Mesothelial cell of epicardium (in vitro differentiated cells): ENCODE measurements at places on chromosomes 4 and X. TPM values are rescaled to one million over a fixed set of nuclear protein-coding genes. Genes with fewer than 3 reads are reported as not detected.
A peak's percentile ranks its signal among the peaks of the same experiment; 100 is the strongest.

GRCh38 chrX:15292861-15293260 lies 22.6 kb downstream of the ASB11 start:
- no peak overlapping the region for H3K4me3 ChIP-seq
- no peak for DNase-seq
- no peaks in the 10 kb centered on the region for H3K36me3 ChIP-seq

DNA sequence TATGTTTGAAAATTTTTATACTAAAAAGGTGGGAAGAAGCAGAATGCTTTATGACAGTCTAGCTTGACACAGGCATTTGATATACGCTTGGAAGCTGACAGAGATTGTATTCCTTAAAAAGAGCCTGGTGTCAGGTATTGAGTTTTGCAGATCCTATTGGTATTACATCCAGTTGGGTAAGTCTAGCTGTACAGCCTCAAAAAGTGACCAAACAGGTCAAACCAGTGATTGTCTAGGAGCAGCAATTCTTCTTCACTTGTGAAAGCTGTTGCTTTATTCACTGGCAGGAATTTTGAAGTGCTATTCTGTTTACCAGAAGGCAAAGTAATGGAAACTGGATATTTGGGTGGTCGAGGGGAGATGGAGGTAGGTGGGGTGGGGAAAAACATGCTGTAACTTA lies 77.5 kb downstream of the UCHL1 start:
- H3K4me3 ChIP-seq = no peak overlapping the region
- no peaks in the 10 kb centered on the region for H3K27me3 ChIP-seq
- H3K36me3 ChIP-seq = no peaks in the 10 kb centered on the region

DNA sequence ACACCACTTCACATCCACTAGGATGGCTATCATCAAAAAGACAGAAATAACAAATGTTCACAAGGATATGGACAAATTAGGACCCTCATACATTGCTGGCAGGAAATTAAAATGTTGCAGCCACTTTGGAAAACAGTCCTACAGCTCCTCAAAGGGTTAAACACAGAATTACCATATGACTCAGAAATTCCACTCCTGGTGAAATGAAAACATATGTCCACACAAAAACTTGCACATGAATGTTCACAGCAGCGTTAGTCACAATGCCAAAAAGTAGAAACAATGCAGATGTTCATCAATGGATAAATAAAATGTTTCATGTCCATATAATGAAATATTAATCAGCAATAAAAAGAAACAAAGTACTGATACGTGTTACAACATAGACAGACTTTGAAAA lies 15.1 kb downstream of the S100G start:
- H3K4me1 ChIP-seq = no peaks in the 10 kb centered on the region
- no peak overlapping the region for H3K4me3 ChIP-seq
- no peak for DNase-seq
- peak overlapping the region; percentile 29 for H3K27ac ChIP-seq

DNA sequence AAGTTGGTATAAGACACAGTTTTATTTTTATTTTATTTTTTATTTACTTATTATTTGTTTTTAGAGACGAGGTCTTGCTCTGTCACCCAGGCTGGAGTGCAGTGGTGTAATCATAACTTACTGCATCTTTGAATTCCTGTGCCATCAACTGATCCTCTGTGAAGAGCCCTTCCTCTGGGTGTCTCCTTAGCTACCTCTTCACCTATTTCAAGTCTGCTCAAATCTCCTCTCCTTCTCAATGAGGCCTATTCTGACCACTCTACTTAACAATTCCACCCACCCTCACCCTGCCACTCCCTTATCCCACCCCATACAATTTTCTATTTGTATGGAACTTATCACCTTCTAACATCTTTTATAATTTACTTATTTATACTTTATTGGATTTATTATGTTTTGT lies 183.4 kb downstream of the PPP3CA start:
- DNase-seq = no peak
- H3K27me3 ChIP-seq = no peaks in the 10 kb centered on the region
- H3K27ac ChIP-seq = no peak overlapping the region
- no peak overlapping the region for H3K4me3 ChIP-seq
- no peaks in the 10 kb centered on the region for H3K36me3 ChIP-seq
- H3K4me1 ChIP-seq = no peaks in the 10 kb centered on the region

- no peaks in the 10 kb centered on the region for H3K4me1 ChIP-seq
- DNase-seq = peak; percentile 38
- H3K36me3 ChIP-seq = no peaks in the 10 kb centered on the region
- H3K27me3 ChIP-seq = peaks cover 21% of the 10 kb centered on the region
- H3K27ac ChIP-seq = no peak overlapping the region
Measured at GRCh38 chrX:74931214-74931613, 6.0 kb upstream of the NEXMIF start.

DNA sequence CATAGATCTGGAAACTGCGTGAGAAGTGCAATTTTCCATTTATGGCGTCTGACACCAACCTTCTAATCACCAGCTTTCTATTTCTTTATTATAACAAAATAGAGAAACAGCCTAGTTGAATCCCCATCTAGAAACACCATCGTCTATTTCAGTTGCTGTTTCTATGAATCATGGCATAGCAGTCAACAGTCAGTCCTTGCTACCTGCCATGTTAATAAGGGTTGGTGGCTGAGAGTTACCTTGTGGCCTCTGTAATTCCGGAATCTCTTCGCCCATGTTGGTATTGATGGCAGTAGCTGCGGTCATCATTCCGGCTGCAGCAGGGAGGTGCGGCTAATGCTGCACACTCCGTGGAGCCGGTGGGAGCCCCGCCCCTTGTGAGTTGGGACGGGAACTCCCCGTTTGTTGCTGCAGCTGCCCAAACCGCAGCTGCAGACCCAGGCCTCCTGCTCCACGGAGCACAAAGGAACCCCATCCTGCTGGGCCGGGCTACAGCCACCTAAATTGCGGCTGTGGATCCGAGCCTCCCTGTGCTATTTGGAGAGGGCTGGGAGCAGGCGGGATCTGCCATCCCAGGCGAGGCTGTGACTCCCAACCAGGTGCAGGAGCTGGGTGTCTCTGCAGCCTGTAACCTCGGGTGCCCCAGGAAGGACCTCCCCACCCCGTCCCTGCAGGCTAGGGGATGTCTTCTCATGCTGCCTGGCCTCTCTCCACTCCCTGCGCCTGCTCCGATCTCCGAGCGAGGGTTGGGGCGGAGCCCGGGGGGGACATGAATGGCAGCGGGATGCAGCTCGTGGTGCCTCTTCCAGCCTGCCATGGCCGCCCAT lies 115.4 kb upstream of the STK26 start:
- no peaks in the 10 kb centered on the region for H3K36me3 ChIP-seq
- no peak overlapping the region for H3K27ac ChIP-seq
- DNase-seq = no peak
- H3K27me3 ChIP-seq = no peaks in the 10 kb centered on the region
- H3K4me1 ChIP-seq = peaks cover 26% of the 10 kb centered on the region

GRCh38 chr4:189613207-189613606 lies 327.5 kb upstream of the FRG1 start:
- peaks cover 2% of the 10 kb centered on the region for H3K36me3 ChIP-seq
- H3K4me3 ChIP-seq = no peak overlapping the region
- H3K4me1 ChIP-seq = no peaks in the 10 kb centered on the region
- no peak overlapping the region for H3K27ac ChIP-seq

Gene NUDT10
- 5.7 to 5.9 TPM (median 5.8 TPM) in 3 replicates for total RNA-seq

DNA sequence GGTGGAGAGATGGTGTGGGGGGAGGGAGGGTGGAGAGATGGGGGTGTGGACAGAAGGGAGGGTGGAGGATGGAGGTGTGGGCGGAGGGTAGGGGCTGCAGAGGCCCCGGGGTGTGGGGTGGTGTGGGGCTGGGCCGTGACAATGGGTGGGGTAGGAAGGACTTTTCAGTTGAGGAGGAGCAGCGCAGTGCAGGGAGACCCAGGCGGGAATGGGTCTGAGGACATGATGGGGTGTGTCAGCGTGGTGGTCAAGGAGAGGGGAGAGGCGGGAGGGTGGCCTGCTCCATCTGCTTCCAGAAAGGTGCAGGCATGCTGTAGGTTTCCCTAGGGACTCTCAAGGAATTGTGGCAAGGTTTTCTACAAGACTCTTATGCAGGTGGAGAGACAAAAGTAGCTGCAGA lies 48.9 kb downstream of the RGS12 start:
- peaks cover 27% of the 10 kb centered on the region for H3K4me1 ChIP-seq
- no peaks in the 10 kb centered on the region for H3K27me3 ChIP-seq
- H3K4me3 ChIP-seq = no peak overlapping the region
- peaks cover 11% of the 10 kb centered on the region for H3K36me3 ChIP-seq

Gene ARFIP1
- total RNA-seq = 25.1 to 26.7 TPM (median 26.2 TPM) in 3 replicates

DNA sequence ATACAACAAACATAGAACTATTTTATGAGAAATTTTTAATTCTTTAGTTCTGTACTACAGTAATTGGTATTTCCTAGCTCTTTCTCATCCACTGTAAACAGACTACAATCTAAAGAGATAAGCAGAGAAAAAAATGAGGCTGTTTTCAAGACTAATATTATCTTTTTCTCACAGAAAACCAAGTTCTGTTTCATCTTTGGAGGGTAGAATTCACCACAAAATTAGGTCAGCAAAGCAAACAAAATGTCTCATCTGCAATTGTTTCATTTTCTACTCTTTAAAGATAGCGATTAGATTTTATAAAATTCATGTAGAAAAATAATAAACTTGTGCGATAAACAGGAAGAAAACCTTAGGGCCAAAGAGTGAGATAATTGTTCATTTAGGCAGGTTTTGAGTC lies 10.8 kb downstream of the APOO start:
- H3K4me3 ChIP-seq = no peak overlapping the region
- H3K27me3 ChIP-seq = no peaks in the 10 kb centered on the region
- peaks cover 27% of the 10 kb centered on the region for H3K4me1 ChIP-seq
- H3K36me3 ChIP-seq = peaks cover 6% of the 10 kb centered on the region
- no peak for DNase-seq
- peak overlapping the region; percentile 88 for H3K27ac ChIP-seq

GRCh38 chrX:154472685-154473632 lies 6.1 kb downstream of the LAGE3 start:
- peaks cover 12% of the 10 kb centered on the region for H3K36me3 ChIP-seq
- no peak for DNase-seq
- H3K4me3 ChIP-seq = no peak overlapping the region
- no peaks in the 10 kb centered on the region for H3K27me3 ChIP-seq
- H3K4me1 ChIP-seq = no peaks in the 10 kb centered on the region
- no peak overlapping the region for H3K27ac ChIP-seq

GRCh38 chr4:110224142-110224541 lies 25.7 kb upstream of the ELOVL6 start:
- no peak for DNase-seq
- no peak overlapping the region for H3K27ac ChIP-seq
- H3K36me3 ChIP-seq = no peaks in the 10 kb centered on the region
- H3K4me1 ChIP-seq = peaks cover 5% of the 10 kb centered on the region

Gene ADRA2C
- total RNA-seq = 1.8 to 2.1 TPM (median 1.9 TPM) in 3 replicates

Gene INTU
- 25.0 to 27.7 TPM (median 26.2 TPM) in 3 replicates for total RNA-seq

- no peak for DNase-seq
- peaks cover 87% of the 10 kb centered on the region for H3K27me3 ChIP-seq
- peak overlapping the region; percentile 46 for H3K4me3 ChIP-seq
- H3K27ac ChIP-seq = no peak overlapping the region
- no peaks in the 10 kb centered on the region for H3K36me3 ChIP-seq
- peaks cover 10% of the 10 kb centered on the region for H3K4me1 ChIP-seq
Measured at GRCh38 chr4:121952290-121952689, 430 bp upstream of the TRPC3 start.

GRCh38 chr4:6753891-6754290 lies 28.6 kb upstream of the KIAA0232 start:
- H3K4me3 ChIP-seq = no peak overlapping the region
- no peaks in the 10 kb centered on the region for H3K36me3 ChIP-seq
- H3K4me1 ChIP-seq = peaks cover 4% of the 10 kb centered on the region
- DNase-seq = no peak

Gene VCX3B
- not detected in 3 replicates for total RNA-seq

- no peak overlapping the region for H3K4me3 ChIP-seq
- H3K4me1 ChIP-seq = no peaks in the 10 kb centered on the region
- no peak for DNase-seq
- no peaks in the 10 kb centered on the region for H3K27me3 ChIP-seq
- no peak overlapping the region for H3K27ac ChIP-seq
Measured at GRCh38 chrX:7515681-7516413, 327.1 kb upstream of the VCX start.

- no peak for DNase-seq
- H3K27ac ChIP-seq = no peak overlapping the region
- peaks cover 42% of the 10 kb centered on the region for H3K27me3 ChIP-seq
Measured at GRCh38 chr4:73847526-73848182, 5.4 kb upstream of the PF4V1 start.

DNA sequence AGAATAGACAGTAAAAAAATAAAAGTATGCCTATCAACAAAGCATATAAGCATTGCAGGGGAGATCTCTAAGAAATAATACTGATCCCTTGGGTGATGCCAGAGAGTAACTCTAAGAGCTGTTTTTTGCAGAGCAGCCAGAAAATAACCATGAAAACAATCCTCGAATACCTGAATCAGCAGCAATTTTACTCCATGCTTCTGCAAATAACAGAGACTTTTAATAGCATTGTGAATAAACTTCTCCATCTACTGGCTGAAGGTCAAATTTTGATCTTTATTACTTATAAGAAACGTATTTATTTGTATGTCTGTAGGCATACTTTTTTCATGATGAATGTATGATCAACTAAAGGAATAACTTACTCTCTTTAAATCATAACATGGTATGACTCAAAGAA lies 334.5 kb downstream of the GALNTL6 start:
- H3K36me3 ChIP-seq = no peaks in the 10 kb centered on the region
- peaks cover 5% of the 10 kb centered on the region for H3K4me1 ChIP-seq
- no peak overlapping the region for H3K27ac ChIP-seq
- no peaks in the 10 kb centered on the region for H3K27me3 ChIP-seq
- DNase-seq = no peak
- no peak overlapping the region for H3K4me3 ChIP-seq

DNA sequence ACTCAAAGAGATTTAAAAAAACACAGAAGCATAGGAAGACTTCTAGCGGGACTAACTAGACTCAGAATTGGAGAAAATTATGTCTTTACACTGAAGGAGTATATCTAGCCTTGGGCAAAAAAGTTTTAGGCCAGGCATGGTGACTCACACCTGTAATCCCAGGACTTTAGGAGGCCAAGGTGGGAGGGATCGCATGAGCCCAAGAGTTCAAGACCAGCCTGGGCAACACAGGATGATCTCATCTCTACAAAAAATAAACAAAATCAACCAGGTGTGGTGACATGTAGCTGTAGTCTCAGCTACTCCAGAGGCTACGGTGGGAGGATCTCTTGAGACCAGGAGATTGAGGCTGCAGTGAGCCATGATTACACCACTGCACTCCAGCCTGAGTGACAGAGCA lies 99.5 kb downstream of the NEUROG2 start:
- no peaks in the 10 kb centered on the region for H3K27me3 ChIP-seq
- DNase-seq = no peak
- H3K4me1 ChIP-seq = peaks cover 8% of the 10 kb centered on the region
- peaks cover 23% of the 10 kb centered on the region for H3K36me3 ChIP-seq
- no peak overlapping the region for H3K4me3 ChIP-seq
- H3K27ac ChIP-seq = no peak overlapping the region
